Colonic mucosa (tissue), 4 donors: ENCODE measurements at places on chromosomes 13 and 19. TPM values are rescaled to one million over a fixed set of nuclear protein-coding genes. Genes with fewer than 3 reads are reported as not detected.

GRCh38 chr19:35908973-35909683 lies 1.0 kb upstream of the TYROBP start:
- H3K27me3 ChIP-seq: no peaks in the 10 kb centered on the region
- H3K4me3 ChIP-seq: no peak overlapping the region
- peak overlapping the region; percentile 50 for H3K27ac ChIP-seq
- DNase-seq: peak; percentile 56
- H3K4me1 ChIP-seq: no peaks in the 10 kb centered on the region

DNA sequence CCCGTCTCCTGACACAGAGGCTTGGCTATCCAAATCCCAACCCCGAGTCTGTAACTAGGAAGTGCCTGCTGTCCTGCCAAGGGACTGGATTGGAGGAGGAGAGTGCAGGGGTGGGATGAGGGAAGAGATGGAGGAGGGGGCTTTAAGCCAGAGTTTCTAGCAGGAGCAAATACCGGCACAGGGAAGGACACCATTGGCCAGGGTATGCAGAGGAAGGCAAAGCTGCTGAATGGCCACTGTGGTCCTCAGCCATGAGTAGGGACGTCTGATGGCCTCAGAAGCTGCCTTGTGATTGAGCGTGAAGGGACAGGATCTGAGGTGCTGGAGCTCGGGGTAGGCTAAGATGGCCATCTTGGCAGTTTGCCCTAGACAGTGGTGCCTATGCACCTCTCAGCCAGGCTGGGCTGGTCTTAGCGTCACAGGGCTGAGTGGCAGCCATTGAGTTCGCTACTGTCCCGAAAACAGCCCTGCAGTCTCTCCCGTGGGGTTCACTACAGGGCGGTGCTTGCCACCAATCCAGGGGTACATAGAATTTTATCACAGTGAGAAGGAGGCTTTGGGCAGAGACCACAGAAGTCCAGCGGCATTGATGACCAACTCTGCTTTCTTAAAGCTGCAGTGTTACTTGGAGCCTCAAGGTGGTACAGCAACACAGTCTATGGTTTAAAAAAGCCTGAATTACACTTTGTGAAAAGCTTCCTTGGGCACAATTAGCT lies 61.8 kb downstream of the AKAP11 start:
- no peak overlapping the region for H3K27ac ChIP-seq
- H3K27me3 ChIP-seq: no peaks in the 10 kb centered on the region
- H3K4me3 ChIP-seq: no peak overlapping the region
- no peak for DNase-seq

DNA sequence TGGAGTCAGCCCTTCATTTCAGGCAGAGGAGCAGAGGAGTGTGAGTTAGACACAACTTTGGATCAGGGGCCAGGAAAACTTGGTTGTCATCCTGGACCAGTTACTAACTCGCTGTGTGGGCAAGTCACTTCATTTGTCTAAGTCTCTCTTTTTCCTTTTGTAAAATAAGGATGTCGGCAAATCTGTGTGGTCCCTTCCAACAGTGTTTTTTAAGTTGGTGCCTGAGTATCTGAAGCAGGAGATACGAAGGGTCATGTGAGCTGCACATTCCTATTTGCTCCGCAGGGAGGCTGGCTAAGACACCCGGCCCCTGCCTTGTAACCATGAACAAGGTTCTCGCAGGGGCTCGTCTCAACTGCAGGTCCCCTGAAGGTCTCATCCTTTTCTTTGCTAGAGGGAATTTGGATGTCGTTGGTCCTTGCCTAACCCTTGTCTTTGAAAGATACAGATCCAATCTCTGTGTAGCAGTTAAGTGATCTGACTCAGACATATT lies 64.3 kb downstream of the LRCH1 start:
- H3K27me3 ChIP-seq: no peaks in the 10 kb centered on the region
- H3K4me1 ChIP-seq: peaks cover 7% of the 10 kb centered on the region

DNA sequence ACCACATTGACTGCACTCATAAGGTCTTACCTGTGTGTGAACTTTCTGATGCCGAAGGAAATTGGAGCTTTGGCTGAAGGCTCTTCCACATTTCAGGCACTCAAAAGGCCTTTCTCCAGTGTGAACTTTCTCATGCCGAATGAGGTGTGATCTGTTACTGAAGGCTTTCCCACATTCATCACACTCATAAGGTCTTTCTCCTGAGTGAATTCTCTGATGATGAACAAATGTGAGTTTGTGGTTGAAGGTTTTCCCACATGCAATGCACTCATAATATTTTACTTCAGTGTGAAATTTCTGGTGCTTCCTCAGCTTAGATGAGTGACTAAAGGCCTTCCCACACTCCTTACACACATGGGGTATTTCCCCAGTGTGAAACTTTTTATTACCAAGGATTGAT lies 5.7 kb downstream of the ZNF132 start:
- DNase-seq: no peak
- H3K27me3 ChIP-seq: no peaks in the 10 kb centered on the region
- H3K4me1 ChIP-seq: no peaks in the 10 kb centered on the region
- no peak overlapping the region for H3K27ac ChIP-seq

- no peaks in the 10 kb centered on the region for H3K27me3 ChIP-seq
- H3K4me1 ChIP-seq: no peaks in the 10 kb centered on the region
- H3K36me3 ChIP-seq: no peaks in the 10 kb centered on the region
- DNase-seq: no peak
Observed at GRCh38 chr13:68608147-68608546, 1378.0 kb upstream of the PCDH9 start.

- H3K4me3 ChIP-seq: no peak overlapping the region
- H3K27ac ChIP-seq: no peak overlapping the region
- no peaks in the 10 kb centered on the region for H3K27me3 ChIP-seq
- DNase-seq: no peak
- H3K4me1 ChIP-seq: no peaks in the 10 kb centered on the region
Observed at GRCh38 chr13:49343255-49343654, 95.5 kb downstream of the CDADC1 start.

OR10H1 gene
- total RNA-seq: not detected

LGALS14 gene
- total RNA-seq: not detected
